Stimulated activated CD8-positive, alpha-beta memory T cell treated with anti-CD3 and anti-CD28 coated beads, Interleukin-4, amount 100 ng/mL, for 1 hour (primary cell): ENCODE measurements at places on chromosomes 4 and X.

GRCh38 chr4:128649161-128649560 is 160.3 kb upstream of the JADE1 start:
- DNase-seq: no peak

- DNase-seq: no peak
Measured at GRCh38 chr4:102089850-102090621, 255.2 kb downstream of the SLC39A8 start.

DNA sequence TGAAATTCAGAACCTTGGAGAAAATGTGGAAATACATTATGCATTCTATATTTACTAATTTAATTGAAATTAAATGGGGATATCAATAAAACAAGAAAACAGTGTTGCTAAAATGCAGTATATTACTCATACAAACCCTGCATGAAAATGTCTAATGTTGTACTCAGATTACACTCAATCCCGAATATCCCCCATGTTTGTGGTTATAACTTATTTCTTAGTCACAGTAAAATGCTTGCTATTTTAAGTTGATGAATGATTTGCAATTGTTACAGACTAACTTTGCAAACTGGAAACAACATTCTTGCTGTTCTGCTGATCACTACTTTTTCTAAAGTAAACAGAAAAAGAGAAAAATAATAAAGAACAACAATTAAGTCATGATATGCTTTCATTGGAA is 33.1 kb upstream of the ANXA10 start:
- no peak for DNase-seq

DNA sequence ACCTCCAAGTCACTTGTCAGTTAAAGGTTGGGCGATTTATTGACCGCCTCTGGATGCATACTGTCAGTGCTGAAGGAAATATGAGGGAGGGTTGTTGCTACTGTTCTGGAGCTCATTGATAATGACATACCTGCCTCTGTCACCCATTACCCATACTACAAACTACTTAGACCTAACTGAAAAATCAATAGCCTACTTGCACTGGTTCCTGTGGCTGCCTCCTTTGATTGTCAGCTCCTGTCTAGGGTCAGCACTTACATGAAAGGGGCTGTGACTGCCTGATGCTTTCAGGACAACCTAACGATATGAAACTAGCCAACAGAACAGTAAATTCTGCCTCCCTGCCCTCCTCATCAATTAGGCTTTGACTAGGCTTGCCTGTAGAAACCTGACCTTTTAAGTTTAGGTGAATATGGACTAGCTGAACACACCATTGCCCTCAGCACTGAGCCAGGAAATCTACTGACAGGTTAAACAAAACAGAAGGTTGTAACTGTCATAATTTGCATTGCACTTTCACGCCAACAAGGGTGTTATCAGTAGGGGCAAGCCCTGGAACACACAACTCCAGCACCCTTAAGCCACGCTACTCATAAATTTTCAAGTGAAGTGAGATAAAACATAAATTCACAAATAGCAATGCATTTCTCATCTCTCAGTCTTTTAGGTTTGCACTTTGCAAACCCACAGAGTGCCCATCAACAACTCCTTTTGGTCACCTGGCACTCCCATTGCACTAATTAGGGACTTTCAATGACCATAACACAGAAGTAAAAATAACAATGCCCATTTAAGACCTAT is 9.0 kb upstream of the MAB21L2 start:
- DNase-seq: no peak

GRCh38 chr4:1573830-1574459 is 110.2 kb downstream of the FAM53A start:
- no peak for DNase-seq

GRCh38 chr4:102319594-102319993 is 25.7 kb downstream of the SLC39A8 start:
- no peak for DNase-seq

GRCh38 chrX:40040686-40041461 is 56.9 kb downstream of the BCOR start:
- no peak for DNase-seq

DNA sequence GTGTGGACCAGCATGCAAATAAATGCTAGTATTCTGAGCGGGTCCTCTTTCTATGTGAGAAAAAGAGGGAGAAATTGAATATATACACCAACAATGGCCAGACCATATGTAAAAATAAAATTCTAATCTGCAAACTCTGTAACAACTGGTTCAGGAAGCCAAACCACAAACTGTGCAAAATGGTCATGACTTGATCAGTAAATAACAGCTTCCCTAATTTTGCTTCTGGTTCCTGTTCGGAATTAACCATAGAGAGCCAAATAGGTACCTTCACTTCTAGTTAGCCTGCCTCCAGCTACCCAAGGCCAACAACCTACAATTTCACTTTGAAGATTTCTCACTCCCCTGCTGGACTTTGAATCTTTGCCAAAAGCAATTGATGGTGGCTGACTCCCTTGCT is 1313.2 kb downstream of the ADGRL3 start:
- no peak for DNase-seq

DNA sequence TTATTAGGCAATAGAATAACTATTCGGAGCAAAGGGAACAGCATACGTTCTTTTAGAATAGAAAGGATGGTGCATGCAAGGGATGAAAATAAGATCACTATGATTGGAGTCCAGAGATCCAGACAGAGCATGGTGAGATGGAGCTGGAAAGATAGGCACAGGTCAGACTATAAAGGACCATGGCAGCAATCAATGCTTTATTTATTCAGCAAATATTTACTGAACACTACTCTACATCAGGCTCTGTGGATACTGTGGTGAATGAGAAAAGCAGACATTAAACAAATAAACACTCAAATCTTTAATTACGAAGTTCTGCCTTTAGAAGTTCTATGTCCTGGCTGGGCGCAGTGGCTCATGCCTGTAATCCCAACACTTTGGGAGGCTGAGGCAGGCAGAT is 44.7 kb upstream of the ACSL4 start:
- no peak for DNase-seq

- no peak for DNase-seq
Measured at GRCh38 chr4:161525121-161525520, 638.7 kb downstream of the FSTL5 start.

GRCh38 chr4:122584519-122584918 is 36.3 kb downstream of the IL21 start:
- DNase-seq: no peak

DNA sequence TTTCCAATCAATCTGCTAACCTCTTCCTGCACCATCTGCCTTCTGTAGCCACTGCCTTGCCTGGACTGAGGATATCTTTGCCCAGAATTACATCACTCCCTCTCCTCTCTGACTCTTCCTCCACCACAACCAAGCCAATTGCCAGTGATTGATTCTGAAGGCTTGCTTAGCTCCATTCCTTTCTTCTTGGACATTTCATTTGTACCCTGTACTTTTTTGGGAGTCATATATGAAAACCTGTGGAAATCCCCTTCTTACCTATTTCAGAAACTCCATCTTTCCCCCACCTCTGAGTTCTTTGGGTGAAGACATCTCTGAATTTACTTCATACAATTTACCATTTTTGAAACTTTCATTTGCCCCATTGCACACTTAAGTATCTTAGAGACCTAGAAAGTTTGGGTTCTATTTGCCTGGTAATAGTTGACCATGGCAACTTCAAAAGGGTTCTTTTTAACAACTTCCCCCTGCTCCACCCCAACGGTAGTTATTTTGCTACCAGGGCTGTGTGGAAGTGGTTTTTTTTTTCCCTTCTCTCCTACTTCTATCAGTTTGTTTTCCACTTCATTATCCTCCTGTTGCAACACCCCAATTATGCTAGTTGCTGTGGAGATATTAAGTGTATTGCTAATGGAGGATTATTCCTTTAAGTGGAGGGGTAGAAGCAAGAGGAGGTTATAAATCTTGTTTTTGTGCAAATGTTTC is 14.3 kb downstream of the SGMS2 start:
- DNase-seq: no peak

DNA sequence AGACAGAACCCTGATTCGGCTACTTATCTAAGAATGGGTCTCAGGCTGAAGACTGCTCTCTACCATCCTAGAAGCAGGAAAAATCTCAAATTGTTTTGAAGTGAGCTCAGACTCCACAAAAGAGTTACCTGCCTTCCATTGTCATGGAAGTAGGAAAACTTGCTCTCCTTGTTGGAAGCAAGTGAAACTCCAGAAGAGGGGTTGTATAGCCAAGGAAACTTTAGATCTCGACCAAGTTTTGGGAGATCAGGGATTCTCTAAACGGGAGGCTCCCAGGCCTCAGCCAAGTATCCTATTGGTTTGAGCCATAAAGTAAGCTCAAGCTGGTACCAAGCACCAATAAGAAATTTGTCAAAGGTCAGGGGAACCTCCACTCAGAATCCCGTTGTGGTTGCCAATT is 9.2 kb upstream of the FHDC1 start:
- no peak for DNase-seq

DNA sequence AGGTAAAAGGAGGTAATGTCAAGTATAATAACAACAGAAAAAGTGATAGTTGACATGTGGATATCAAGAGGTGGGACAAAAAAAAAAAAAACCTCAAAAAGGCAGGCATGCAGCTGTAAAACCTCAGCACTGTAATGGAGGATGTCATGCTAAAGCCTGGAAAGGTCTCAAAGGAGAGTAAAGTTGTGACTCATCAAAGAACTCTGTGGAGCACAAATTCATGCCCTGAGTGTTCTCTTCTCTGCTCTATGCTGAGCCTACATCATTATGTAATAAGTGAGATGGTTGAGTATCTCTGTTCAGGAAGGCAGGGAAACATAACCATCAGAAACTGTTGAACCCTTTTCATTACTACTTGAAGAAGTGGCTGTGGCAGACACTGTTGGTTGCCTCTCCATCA is 597.8 kb downstream of the BCOR start:
- no peak for DNase-seq

- no peak for DNase-seq
Measured at GRCh38 chr4:48692897-48693296, 87.2 kb downstream of the FRYL start.

DNA sequence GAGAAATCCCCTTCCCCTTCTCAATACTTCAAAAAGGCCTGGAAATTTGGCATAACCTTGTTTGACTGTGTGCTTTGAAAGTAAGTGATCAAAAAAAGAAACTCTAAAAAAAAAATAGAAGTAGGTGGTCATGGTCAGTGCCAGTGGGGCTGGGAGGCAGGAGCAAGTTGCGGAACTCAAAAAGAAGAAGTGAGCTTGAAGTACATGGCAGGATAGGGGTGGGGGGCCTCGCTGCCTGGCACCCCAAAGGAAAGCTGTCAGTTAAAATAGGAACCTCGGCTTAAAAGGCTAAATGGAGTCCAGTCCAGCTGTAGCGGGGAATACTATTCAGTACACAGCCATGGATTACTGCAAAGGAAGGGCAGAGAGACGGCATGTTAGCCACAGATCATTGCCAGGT is 12.2 kb upstream of the NKRF start:
- DNase-seq: no peak

GRCh38 chr4:41600243-41600912 is 62.4 kb downstream of the LIMCH1 start:
- DNase-seq: no peak

DNA sequence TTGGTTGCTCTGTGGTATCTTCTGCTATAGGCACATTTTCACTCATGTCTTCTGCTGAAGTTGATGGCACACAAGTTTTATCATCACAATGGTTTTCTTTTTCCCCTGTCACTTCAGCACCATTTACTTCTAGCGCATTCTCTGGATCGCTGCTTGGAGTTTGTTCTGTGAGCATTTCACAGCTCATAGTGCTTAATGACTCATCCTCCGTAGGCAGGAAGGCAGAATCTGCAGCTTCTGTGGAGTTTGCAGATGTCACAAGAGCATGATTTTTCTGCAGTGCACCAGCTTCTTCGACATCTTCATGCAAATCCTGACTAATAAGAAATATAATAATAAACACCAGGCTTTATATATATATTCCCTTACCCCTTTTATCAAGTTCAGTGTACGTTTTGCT is 83.6 kb downstream of the CHM start:
- DNase-seq: no peak

GRCh38 chrX:2325076-2325784 is 175.5 kb downstream of the DHRSX start:
- DNase-seq: no peak

GRCh38 chrX:15336023-15336413 is 695 bp upstream of the PIGA start:
- no peak for DNase-seq

DNA sequence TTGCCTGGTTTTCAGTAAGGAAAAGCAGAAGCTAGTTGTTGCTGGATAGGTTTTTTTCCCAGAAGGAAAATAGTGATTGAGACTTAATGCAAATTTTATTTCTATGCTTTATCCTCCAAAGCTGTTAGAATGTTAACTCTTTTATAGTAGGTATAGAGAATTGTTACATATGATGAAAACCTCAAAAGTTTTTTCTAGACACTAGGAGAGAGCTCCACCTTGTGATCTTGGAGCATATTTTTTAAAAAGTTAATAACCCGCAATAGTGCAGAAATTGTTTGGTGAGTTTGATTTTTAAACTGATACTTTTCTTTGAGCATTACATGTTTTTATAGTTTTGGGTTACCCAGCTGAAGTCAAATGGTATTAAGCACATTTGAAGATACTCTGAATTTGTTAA is 56.5 kb downstream of the STAG2 start:
- DNase-seq: no peak

DNA sequence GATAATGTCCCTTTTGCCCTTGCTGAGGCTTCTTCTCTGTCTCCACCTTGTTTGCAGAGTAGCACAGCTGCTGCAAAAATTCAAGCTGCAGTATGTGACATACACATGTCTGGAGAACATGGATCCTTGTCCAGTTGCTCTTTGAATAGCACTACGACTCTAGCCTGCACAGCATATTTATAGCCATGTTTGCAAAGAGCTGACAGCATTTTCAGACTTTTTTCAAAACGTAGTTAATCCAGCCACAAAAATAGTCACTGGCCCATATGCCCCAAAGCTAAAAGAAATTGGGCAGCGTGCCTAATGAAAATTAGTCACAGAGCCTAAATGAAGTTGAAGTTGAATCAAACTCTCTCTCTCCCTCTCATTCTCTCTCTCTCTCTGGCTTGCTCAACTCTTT is 17.5 kb downstream of the SLC16A2 start:
- DNase-seq: no peak

GRCh38 chrX:77658886-77659285 is 127.1 kb downstream of the ATRX start:
- no peak for DNase-seq

DNA sequence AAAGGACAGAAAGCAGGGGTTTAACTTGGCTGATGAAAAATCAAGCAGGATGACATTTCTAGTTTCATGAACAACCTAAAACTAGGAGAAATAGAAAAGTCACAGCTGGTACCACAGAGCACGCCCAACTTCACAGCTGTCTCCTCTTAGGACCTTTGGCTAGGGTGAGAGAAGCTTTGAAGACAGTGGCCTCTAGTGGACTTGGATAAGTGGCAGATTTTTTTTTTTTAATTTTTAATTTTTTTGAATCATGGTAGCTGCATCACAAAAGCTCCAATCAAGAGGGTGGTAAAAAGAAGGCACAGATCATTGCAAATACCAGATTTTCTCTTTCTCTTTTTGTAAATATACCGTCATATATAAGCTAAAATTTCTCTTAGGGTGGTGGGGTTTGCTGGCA is 20.2 kb upstream of the MAP3K15 start:
- no peak for DNase-seq

DNA sequence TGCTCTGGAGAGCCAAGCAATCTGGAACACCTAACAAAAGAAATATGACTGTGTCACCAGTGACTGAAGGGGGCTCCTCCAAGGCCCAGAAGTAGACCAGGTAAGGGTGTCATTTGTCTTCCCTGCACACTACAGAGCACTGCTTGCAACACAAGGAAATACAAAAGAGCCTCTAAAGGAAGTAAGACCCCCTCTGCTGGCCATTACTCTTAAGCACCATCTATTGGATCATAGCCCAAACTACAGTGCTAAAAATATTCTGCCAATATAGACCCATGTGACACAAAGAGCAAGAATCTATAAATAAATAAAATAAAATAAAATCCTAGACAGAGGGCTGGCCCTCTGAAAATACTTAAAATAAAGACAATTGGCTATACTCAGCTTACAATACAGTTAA is 528.7 kb downstream of the TMA16 start:
- no peak for DNase-seq
